ENCODE measurements at places on chromosomes 4 and X. TPM values are rescaled to one million over a fixed set of nuclear protein-coding genes. Genes with fewer than 3 reads are reported as not detected.

DNA sequence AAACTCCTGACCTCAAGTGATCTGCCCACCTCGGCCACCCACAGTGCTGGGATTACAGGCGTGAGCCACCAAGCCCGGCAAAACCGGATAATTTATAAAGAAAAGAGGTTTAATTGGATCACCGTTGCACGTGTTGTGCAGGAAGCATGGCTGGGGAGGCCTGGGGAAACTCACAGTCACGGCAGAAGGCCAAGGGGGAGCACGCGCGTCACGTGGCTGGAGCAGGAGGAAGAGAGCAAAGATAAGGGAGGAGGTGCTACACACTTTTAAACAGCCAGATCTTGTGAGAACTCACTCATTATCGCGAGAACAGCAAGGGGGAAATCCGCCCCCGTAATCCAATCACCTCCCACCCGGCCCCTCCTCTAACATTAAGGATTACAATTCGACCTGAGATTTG, 177.9 kb upstream of the TENM3 start:
- no peak overlapping the region for H3K4me3 ChIP-seq
- no peak overlapping the region for H3K27ac ChIP-seq
- H3K36me3 ChIP-seq: no peaks in the 10 kb centered on the region
- H3K4me1 ChIP-seq: no peaks in the 10 kb centered on the region
- H3K27me3 ChIP-seq: no peaks in the 10 kb centered on the region

- no peak overlapping the region for H3K27ac ChIP-seq
- H3K4me1 ChIP-seq: no peaks in the 10 kb centered on the region
- DNase-seq: no peak
Measured at GRCh38 chr4:42296196-42296595, 101.1 kb upstream of the SHISA3 start.

DNA sequence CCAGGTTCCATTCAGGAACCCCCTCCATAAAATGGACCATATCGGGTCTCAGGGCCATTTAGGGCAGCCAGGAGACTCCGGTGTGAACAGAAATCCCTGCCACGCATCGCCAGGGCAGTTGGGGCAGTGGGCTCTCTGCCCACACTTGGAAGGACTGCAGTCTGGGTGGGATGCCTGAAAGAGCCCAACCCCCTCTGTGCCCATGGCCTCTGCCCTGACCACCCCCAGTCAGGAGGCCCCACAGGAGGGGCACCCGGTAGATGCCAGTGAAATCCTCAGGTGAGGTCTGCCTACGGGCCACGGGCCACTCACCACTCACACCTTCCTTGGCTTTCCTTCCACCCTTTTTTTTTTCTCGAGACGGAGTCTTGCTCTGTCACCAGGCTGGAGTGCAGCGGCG, 4.8 kb downstream of the PRAF2 start:
- H3K4me1 ChIP-seq: peaks cover 8% of the 10 kb centered on the region
- H3K27me3 ChIP-seq: no peaks in the 10 kb centered on the region
- no peak overlapping the region for H3K4me3 ChIP-seq
- no peak for DNase-seq
- H3K27ac ChIP-seq: no peak overlapping the region

GRCh38 chr4:7430965-7431695, 3.6 kb downstream of the PSAPL1 start:
- no peaks in the 10 kb centered on the region for H3K27me3 ChIP-seq
- no peak for DNase-seq
- no peaks in the 10 kb centered on the region for H3K4me1 ChIP-seq
- no peak overlapping the region for H3K27ac ChIP-seq

- H3K27me3 ChIP-seq: no peaks in the 10 kb centered on the region
- H3K36me3 ChIP-seq: no peaks in the 10 kb centered on the region
- no peak for DNase-seq
- H3K4me1 ChIP-seq: no peaks in the 10 kb centered on the region
- H3K4me3 ChIP-seq: no peak overlapping the region
Measured at GRCh38 chr4:74547042-74547441, 102.1 kb downstream of the AREG start.

DNA sequence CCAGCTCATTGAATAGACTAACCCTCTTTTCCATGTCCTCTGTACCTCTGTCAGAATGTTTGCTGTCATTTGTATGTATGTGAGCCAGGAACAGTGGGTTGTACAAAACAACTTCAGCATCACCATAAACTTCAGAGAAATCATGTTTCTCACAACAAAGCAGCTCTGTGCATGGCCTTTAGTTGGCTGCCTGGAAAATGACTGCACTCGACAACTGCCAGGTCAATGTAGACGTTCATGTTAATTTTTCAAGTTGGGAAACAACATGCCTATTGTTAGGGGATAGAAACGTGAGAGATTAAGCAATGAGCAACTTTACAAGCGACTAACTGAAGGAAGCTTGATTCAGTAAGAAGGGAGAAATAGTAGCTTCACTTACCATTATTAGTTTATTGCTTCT, 17.9 kb upstream of the CXCL11 start:
- DNase-seq: no peak
- no peak overlapping the region for H3K4me3 ChIP-seq
- H3K36me3 ChIP-seq: no peaks in the 10 kb centered on the region
- no peak overlapping the region for H3K27ac ChIP-seq
- no peaks in the 10 kb centered on the region for H3K4me1 ChIP-seq

GRCh38 chr4:48710446-48711209, 69.5 kb downstream of the FRYL start:
- H3K27ac ChIP-seq: no peak overlapping the region
- no peak for DNase-seq
- peaks cover 4% of the 10 kb centered on the region for H3K36me3 ChIP-seq
- H3K4me1 ChIP-seq: no peaks in the 10 kb centered on the region

DNA sequence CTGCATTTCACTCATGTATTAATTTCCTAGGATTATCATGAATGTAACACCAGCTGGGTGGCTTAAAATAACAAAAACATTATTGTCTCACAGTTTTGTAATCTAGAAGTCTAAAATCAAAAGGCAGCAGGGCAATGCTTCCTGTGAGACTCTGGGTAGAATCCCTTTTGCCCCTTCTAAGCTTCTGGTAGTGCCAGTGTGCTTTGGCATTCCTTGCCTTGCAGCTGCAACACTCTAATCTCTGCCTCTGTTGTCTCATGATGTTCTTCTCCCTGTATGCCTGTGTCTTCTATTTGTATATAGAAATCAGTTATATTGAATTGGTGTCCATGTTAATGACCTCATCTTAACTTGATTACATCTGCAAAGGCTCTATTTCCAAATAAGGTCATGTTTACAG, 1117.3 kb downstream of the PCDH18 start:
- H3K4me3 ChIP-seq: no peak overlapping the region
- no peak overlapping the region for H3K27ac ChIP-seq
- H3K27me3 ChIP-seq: no peaks in the 10 kb centered on the region
- no peaks in the 10 kb centered on the region for H3K36me3 ChIP-seq

DNA sequence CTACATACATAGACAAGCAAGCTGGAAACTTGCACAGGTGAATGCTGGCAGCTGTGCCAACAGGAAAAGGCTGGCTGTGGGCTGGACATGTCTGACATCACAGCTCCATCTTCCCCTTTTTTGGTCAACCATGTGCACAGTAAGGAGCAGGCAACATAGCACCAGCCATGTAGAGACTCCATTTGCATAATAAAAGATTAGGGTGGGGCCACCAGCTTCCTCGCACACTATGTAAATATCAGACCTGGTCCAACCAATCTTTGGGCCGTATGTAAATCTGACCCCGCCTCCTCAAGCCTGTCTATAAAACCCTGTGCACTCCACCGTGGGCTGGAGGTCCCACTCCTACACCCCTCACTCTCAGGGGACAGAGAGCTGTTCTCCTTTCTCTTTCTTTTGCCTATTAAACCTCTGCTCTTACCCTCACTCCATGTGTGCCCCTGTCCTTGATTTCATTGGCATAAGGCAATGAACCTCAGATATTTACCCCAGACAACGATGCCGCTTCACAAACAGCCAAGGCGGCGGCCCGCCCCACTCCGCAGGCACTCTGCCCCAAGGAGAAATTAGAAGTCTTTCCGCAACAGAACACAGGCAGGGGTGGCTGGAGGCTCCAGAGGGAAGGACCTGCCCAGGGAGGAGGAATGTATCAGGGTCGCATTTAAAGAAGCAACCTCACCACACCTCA, 862.2 kb downstream of the TRIML1 start:
- no peaks in the 10 kb centered on the region for H3K27me3 ChIP-seq
- no peak overlapping the region for H3K27ac ChIP-seq
- no peak for DNase-seq
- H3K4me3 ChIP-seq: no peak overlapping the region

- peaks cover 28% of the 10 kb centered on the region for H3K36me3 ChIP-seq
- H3K27me3 ChIP-seq: no peaks in the 10 kb centered on the region
- DNase-seq: no peak
- H3K4me3 ChIP-seq: no peak overlapping the region
- peaks cover 95% of the 10 kb centered on the region for H3K4me1 ChIP-seq
Measured at GRCh38 chr4:82360298-82361177, 13.3 kb downstream of the HNRNPD start.

DNA sequence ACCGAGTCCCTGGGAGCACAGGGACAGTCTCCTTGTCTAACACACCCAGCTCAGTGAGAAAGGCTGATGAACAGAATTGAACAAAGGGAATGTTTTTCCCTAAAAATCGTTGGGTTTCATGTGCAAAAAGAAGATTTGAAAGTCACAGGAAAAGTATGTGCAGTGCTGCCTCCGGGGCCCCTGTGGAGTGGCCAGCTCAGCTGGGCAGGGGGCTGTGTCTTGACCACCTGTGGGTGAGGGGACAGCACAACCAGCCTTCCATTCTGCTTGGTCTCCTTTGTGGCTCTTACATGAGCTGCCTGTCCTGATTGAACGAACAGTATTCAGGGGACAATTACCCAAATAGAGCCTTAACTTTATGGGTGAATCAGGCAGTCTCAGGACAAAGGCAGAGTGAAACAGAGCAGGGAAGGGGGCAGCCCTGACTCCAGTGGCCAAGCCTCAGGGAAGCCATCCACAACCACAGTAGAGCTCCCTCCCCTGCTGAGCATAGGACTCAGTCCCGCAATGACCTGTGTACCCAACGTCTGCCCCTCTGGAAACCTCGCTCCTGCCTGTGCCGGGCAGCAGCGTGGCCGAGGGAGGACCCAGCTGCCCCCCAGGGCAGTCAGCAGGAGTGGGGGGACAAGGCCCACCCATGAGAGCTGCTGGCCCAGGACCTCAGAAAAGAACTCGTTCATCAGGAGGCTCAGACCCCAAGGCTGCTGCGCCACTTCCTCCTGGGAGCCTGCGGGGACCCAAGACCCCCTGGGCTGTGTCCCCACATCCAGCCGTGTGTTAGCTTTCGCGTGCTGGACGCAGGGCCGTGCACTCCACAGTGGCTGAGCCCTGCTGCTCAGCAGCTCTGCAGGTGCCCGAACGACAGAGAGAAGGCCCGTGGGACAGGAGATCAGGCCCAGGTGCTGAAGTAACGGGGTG, 59.6 kb upstream of the MXD4 start:
- no peak overlapping the region for H3K27ac ChIP-seq
- H3K4me3 ChIP-seq: no peak overlapping the region
- H3K27me3 ChIP-seq: no peaks in the 10 kb centered on the region
- DNase-seq: no peak
- H3K4me1 ChIP-seq: peaks cover 10% of the 10 kb centered on the region

GRCh38 chr4:39169426-39169825, 12.9 kb upstream of the WDR19 start:
- H3K27me3 ChIP-seq: no peaks in the 10 kb centered on the region
- H3K36me3 ChIP-seq: no peaks in the 10 kb centered on the region
- H3K27ac ChIP-seq: no peak overlapping the region
- H3K4me1 ChIP-seq: no peaks in the 10 kb centered on the region
- no peak for DNase-seq

GRCh38 chr4:15291122-15291521, 136.7 kb upstream of the C1QTNF7 start:
- no peak overlapping the region for H3K27ac ChIP-seq
- DNase-seq: no peak
- H3K4me3 ChIP-seq: no peak overlapping the region
- no peaks in the 10 kb centered on the region for H3K36me3 ChIP-seq

- no peak for DNase-seq
- H3K36me3 ChIP-seq: no peaks in the 10 kb centered on the region
- no peaks in the 10 kb centered on the region for H3K4me1 ChIP-seq
Measured at GRCh38 chr4:163269166-163269565, 63.2 kb downstream of the NPY1R start.

DNA sequence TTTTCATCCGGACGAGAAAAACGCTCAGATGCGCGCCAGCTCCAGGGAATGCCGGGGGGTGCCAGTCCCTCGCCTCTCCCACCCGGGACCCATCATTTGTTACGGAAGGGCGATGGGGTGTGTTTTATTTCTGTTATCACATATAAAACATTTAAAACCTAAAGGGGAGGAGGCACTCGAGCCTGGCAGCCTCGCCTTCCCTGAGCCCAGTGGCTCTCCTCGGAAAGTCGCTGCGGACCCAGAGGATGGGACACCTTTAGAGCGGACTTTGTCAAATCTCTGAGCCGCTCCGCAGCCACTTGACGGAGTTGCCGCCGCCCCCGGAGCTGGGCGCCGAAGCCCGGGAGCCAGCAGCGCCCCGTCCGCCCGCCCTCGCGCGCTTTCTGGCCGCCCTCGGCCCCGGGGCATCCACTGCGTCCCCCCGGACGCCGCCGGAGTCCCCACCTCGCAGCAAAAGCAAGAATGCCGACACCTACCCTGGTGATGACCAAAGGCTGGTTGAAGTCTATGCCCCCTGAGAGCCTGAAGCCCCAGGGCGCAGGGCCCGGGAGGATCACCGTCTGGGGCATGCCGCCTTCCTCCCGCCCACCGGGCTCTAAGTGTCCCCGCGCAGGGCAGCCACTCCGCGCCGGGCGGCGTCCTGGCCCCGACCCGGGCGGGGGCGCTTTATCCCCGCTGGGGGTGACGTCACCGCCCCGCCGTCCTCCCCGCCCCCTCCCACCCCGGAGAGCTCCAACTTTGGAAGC, at the start of gene PDLIM3:
TSS of gene PDLIM3 (minus strand) at position 642 of the 746 bp plus-strand sequence. CDS start at position 569, 73 bp downstream.
- no peak within 1 kb of the TSS for H3K27ac ChIP-seq
- no peak within 1 kb of the TSS for H3K4me3 ChIP-seq
- DNase-seq: no peak
- peaks cover 16% of the 10 kb centered on the region for H3K27me3 ChIP-seq
- no peaks in the 10 kb centered on the region for H3K4me1 ChIP-seq
- H3K36me3 ChIP-seq: no peaks in the 10 kb centered on the region

DNA sequence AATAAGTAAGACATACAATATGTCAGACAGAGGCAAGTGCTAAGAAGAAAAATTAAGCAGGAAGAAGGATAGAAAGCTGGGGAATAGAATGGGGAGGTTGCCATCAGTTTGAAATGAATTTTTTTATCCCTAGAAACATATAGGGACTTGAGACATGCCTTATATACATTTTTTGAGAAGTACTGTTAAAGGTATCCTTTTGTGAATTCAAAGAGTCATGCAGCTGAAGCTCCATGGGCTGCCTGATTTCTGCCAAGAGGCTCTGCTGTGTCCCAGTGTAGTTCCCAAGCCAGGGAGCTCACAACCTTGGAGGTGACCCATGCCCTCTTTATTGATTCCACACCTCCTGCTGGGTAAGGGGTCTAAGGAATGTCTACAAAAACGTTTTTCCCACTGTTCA, 564.6 kb upstream of the DIPK2B start:
- H3K27ac ChIP-seq: peak overlapping the region; percentile 9
- H3K36me3 ChIP-seq: no peaks in the 10 kb centered on the region
- H3K27me3 ChIP-seq: no peaks in the 10 kb centered on the region
- no peak overlapping the region for H3K4me3 ChIP-seq
- DNase-seq: no peak

SPANXA2 gene
- total RNA-seq: not detected

IQCM gene
- not detected for total RNA-seq

SULT1B1 gene
- total RNA-seq: 0.22 TPM

SPANXD gene
- not detected for total RNA-seq

SYAP1 gene
- 18.9 TPM for total RNA-seq

BTC gene
- total RNA-seq: not detected

USP26 gene
- total RNA-seq: not detected

CTAG1A gene
- total RNA-seq: not detected

NAT8L gene
- 0.55 TPM for total RNA-seq

GLRA2 gene
- total RNA-seq: not detected
